ENCODE measurements at places on chromosomes 4 and X.

GRCh38 chr4:18194278-18194677 lies 172.7 kb upstream of the LCORL start:
- no peak for DNase-seq

GRCh38 chr4:159043861-159044260 lies 59.0 kb upstream of the RAPGEF2 start:
- no peak for DNase-seq

- peak; percentile 29 for DNase-seq
Measured at GRCh38 chr4:71553605-71554004, 214.8 kb downstream of the SLC4A4 start.

GRCh38 chr4:153248641-153249198 lies 44.5 kb downstream of the TRIM2 start:
- DNase-seq: no peak

- no peak for DNase-seq
Measured at GRCh38 chr4:106353786-106354185, 14.8 kb downstream of the GIMD1 start.

GRCh38 chr4:123785538-123785937 lies 388.9 kb downstream of the SPRY1 start:
- DNase-seq: peak; percentile 13

- DNase-seq: no peak
Measured at GRCh38 chr4:24544208-24544988, 40.0 kb downstream of the DHX15 start.

GRCh38 chrX:119552508-119552907 lies 12.7 kb downstream of the STEEP1 start:
- no peak for DNase-seq

DNA sequence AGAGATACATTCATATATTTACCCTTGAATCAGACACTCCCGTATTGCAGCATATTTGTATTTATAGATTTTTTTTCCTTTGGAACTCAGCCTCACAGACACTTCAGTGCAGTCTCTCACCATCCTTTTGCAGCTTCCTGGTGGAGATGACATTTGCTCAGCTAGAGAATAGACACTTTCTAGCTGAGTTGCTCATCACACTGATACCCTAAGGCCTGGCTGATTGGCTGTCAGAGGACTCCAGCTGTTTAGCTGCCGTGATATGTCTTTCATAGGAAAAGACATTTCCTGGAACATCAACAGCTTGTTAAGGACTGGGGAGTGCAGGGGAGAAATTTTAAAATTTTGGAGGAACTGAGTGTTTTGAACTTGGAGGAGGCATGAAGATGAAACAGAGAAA lies 429.6 kb downstream of the SMARCA1 start:
- DNase-seq: no peak

DNA sequence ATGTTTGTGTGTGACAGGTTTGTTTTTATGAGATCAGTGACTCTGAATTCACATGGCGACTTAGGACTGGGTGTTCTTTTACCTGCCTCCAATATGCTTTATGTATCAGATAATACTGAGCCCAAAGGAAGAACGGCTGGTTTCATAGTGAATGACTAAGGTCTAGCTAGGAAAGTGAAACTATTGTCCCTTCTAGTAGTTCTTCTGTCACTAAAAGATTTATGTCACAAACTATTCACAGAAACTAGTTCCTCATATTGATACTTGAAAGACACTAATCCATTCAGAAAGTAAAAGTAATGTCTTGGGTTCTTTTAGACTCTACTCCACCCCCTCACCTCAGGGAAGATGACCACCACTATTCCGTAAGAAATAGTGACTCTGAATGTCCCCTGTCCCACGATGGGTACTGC lies 81.7 kb downstream of the EGF start:
- no peak for DNase-seq

DNA sequence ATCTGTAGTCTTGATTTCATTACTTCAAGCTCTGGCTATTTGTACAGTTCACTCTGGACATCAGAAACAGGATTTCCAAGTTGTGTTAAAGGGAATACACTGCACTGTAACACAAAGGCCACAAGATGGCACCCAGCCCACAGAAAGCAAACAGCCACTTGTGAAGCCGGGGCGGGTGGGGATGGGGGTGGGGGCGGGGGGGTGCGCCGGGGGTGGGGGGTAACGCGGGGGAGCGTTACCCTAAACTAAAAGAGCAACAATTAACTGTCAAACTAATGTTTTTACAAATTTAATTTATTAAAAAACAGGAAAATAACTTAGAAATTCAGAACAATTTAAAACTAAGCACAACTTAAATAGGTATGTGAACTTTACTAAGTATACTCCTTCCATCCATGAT lies 27.3 kb downstream of the PRDX4 start:
- DNase-seq: peak; percentile 20

- no peak for DNase-seq
Measured at GRCh38 chrX:110983024-110983423, 113.0 kb upstream of the PAK3 start.

GRCh38 chr4:77930876-77931275 lies 68.2 kb downstream of the MRPL1 start:
- DNase-seq: no peak

DNA sequence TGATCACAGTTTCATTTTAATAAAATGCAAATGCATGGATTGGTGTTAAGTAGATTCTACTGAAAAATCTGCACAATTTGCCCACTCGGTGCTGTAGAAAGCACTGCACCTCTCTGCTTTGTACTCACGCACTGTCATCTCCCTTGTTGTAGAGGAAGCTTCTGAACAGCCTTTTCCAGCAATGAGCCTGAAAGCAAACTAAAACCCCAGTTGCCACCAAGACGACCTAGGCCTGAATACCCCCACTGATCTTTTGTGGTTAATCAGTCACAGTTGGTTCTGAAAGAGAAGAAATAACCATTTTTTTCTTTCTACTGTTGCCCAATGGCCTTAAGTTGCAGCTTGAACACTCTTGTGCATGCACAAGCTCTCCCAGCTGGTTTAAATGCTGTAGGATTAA lies 229.8 kb downstream of the NLGN4X start:
- no peak for DNase-seq

DNA sequence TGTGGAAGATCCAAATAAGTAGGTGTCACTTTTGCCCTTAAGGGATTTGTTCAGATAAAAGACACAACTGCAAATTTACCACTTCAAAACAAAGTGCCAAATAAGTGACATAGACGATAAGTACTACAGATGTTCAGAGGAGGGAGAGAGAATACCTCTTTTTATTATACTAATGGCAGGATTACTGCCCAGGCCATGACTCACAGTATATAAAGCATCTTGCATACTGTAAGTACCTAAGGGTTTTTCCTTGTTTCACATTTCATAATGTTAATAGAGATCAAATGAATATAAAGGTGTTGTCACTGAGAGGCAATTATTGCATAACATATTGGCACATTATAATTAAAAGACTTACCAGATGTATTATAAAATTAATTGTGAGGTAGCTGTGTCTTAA lies 46.4 kb downstream of the PTPN13 start:
- DNase-seq: no peak

GRCh38 chr4:188822698-188823097 lies 683.5 kb downstream of the TRIML1 start:
- DNase-seq: peak; percentile 60

DNA sequence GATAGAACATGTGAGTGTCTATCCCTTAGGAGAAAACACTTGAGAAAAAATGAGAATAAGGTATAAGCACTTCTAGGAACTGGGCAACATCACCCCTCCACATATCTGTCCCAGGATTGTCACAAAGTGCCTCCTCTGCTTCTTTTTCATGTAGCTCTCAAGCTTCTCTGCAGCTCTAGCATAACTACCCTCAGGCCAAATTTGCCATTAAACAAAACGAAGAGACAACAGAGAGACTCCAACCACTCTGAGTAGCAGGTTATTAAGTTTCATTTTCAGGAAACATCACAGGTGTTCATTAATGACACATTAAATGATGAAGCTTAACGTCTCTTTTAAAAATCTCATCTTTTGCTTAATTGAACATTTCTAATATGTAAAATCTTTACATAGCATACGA lies 580.0 kb downstream of the GALNTL6 start:
- no peak for DNase-seq

GRCh38 chr4:89538886-89539285 lies 231.3 kb upstream of the GPRIN3 start:
- no peak for DNase-seq

GRCh38 chr4:178453057-178453456 lies 1010.8 kb upstream of the AGA start:
- DNase-seq: no peak

DNA sequence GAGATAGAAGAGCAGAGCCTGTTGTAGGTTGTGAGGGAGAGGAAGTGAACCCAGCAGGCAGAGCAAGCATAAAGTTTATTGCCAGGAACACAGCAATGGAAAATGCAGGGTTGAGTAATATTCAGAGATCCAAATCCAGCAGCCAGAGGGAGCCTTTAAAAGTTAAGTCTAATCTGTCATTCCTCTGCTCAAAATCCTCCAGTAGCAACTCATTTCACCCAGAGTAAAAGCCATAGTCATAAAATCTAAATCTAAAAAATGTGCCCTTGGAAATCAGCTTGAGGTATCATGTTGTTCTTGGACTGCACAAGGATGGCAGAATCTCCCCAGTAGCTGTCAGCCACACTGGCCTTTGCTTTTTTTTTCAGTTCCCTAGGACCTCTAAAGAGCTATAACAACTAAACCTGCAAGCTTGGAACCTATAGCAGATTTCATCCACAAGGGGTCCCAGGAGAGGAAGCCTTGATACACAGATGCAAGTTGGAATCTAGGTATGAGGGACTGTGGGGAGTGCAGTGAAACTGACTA lies 62.9 kb upstream of the FRAS1 start:
- DNase-seq: peak; percentile 59

DNA sequence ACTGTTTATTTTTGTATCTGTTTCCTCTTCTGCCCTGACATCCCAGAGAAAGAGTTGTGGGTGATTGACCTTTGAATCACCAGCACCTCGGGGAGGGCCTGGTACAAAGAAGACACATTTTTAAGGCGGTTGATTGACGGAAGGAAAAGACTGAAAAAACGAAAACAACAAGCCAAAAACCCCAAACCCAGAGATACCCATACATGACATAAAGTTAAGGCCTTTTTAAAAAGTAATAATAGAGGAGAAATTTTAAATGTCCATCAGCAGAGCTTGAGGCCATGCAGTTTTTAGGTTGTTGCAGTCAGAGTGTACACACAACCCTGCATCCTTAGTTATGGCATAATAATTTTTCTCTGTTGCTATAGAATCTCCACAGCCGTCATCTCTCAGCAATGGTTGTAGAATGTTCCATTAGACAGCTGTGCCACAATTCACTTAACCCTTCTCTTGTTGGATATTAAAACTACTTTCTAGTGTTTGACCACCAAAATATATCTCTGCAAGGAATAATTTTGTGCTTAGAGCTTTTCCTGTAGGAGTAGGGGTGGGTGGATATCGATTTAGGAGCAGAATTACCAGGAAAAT lies 110.2 kb downstream of the GNL3L start:
- DNase-seq: no peak

DNA sequence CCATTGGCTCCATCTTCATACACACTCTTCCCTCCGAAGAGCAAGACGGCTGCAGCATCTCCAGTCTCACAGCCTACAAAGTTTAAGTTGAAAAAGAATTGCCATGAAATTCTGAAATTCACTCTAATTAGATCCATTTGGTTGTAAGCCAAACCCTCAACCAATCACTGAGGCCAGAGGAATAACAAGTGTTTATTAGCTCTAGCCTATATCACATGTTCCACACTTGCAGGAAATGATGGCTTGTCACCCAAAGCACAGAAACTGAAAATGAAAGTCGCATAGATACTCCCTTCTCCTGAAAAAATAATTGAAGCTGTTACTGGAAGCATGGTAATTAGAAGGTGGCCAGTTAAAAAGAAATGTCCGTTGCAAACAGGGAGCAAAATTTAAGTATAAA lies 1071.8 kb downstream of the CCSER1 start:
- no peak for DNase-seq

GRCh38 chr4:121154103-121154515 lies 10.0 kb downstream of the TNIP3 start:
- no peak for DNase-seq

- DNase-seq: peak; percentile 80
Measured at GRCh38 chrX:96684339-96685209, at the start of gene DIAPH2. TSS of gene DIAPH2 (plus strand) at chrX:96684842.

DNA sequence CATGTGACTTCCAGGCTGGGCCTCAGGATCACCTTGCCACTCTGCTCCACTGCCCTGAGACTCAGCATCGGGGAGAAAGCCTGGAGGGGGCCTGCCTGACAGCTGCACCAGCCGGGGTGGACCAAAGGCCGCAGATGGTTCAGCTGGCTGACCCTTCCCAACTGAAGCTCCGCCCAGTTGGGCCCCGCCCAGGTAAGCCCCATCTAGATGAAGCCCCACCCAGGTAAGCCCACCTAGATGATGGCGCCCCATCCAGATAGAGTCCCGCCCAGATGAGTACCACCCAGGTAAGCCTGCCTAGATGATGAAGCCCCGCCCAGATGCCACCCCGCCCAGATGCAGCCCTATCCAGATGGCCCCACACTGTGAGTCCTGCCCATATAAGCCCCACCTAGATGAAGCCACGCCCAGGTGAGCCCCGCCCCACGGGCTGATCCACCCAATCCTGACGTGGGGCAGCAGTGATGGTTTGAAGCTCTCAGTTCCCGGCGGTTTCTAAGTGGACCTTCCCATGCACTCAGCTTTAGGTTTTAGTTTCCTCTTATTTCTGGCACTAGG lies 10.0 kb downstream of the ZFYVE28 start:
- DNase-seq: no peak

GRCh38 chr4:98319021-98319420 lies 57.8 kb downstream of the RAP1GDS1 start:
- DNase-seq: no peak

DNA sequence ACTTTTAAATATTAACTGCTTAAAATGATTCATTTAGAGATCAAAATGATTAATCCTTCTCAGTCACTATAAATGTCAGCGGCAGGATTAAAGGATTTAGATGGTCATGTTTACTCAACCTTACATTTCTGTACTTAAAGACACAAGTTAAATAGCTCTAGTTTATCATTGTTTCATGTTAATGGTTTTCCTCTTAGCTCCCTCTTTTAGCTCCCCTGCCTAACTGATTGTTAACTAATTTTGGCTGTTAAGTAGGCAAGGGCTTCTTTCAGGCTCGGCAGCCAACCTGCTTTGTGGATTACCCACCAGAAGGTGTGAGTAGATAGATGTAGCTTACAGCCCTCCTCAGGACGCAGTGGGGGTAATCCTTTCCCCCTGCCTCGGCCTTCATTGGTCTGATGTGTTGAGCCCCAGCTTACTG lies 96.0 kb downstream of the TENM3 start:
- no peak for DNase-seq

GRCh38 chr4:8422786-8423185 lies 17.7 kb downstream of the ACOX3 start:
- DNase-seq: no peak

- no peak for DNase-seq
Measured at GRCh38 chr4:48403358-48403757, 62.0 kb downstream of the SLAIN2 start.

- DNase-seq: peak; percentile 7
Measured at GRCh38 chr4:11954093-11954492, 525.4 kb upstream of the HS3ST1 start.

GRCh38 chr4:155667568-155668511 lies 1.2 kb downstream of the GUCY1A1 start:
- DNase-seq: peak; percentile 46

DNA sequence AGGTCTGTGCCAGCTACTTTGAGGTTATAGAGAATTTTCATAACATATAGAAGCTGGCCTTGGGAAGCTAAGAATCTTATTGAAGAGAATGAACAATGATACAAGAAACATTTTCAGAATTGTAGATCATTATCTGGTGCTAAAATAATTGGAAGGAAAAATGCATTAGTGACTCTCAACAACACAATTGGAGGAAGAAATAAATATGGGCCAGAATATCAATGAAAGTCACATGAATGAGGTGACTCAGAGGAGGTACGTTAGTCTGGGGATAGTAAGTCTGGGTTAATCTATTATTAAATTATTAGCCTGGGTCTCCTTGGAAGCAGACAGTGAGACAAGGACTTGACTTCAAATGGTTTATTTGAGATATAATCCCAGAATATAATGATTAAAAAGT lies 529.3 kb upstream of the SLIT2 start:
- no peak for DNase-seq
